ENCODE measurements at places on chromosomes 3 and 15. TPM values are rescaled to one million over a fixed set of nuclear protein-coding genes. Genes with fewer than 3 reads are reported as not detected.

GRCh38 chr3:71433631-71434030, 149.9 kb downstream of the FOXP1 start:
- no peak for DNase-seq
- H3K4me3 ChIP-seq: peak overlapping the region; percentile 27
- peak overlapping the region; percentile 41 for H3K27ac ChIP-seq
- H3K27me3 ChIP-seq: no peaks in the 10 kb centered on the region
- H3K36me3 ChIP-seq: no peaks in the 10 kb centered on the region
- H3K4me1 ChIP-seq: peaks cover 29% of the 10 kb centered on the region

- no peaks in the 10 kb centered on the region for H3K27me3 ChIP-seq
- H3K4me3 ChIP-seq: no peak overlapping the region
Observed at GRCh38 chr3:187870360-187871203, 125.3 kb upstream of the BCL6 start.

DNA sequence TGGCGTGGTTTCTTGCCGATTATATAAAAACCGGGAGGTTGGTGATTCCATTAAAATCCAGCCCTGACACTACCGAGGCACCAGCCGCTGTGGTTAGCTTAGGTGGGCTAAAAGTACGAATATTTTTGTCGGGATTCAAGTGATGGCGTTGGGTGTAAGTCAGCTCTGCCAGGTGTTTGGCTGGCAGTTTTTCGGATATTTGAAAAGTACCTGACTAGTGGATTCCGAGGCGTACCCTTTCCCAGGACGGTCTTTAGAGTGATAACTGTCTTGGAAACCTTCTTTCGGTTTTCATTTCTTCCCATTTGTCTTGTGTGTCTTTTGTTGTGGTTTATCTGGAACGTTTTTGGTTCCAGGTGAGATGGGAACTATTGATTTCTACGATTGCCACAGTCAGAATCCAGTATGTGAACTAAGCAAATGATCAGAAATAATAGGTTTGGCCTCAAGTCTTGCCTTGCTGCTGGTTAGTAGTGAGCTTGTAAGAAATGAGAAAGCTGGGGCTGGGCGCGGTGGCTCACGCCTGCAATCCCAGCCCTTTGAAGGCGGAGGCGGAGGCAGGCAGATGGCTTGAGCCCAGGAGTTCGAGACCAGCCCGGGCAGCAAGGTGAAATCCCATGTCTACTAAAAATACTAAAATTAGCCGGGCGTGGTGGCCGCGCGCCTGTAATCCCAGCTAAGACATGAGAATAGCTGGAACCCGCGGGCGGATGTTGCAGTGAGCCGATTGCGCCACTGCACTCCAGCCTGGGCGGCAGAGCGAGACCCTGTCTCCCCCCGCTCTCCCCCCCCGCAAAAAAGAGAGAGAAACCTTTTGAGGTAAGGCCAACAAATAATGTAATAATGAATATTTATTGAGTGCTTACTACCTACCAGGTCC, 1.4 kb downstream of the FYTTD1 start:
- peaks cover 10% of the 10 kb centered on the region for H3K4me1 ChIP-seq
- peak overlapping the region; percentile 93 for H3K4me3 ChIP-seq
- peak overlapping the region; percentile 94 for H3K27ac ChIP-seq
- H3K27me3 ChIP-seq: no peaks in the 10 kb centered on the region
- peak; percentile 19 for DNase-seq

DNA sequence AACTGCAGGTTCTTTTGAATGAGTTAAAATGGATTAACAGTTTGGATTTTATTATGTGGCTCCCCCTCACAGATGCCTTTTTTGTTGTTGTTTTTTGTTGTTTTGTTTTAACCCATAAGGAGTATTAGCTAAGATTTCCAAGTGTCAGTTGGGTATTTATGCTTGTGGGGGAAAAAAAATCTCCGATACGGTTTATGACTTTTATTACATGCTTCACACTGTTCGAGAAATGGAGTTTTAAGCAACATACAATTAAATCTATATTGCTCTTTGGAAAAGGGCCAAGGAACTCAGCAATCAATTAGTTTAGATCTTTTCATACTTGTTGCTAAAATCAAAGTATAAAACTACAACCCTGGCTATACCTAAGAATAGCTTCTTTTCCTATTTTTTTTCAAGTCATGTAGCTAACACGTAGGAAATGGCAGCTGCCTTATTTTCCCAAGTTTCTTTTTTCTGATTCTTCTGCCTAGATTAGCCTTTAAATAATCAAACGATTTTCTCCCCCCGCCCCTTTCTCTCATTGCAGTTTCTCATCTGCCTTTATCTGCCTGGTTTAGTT, 16.0 kb downstream of the NR2F2 start:
- H3K27me3 ChIP-seq: no peaks in the 10 kb centered on the region
- peak overlapping the region; percentile 65 for H3K27ac ChIP-seq
- no peaks in the 10 kb centered on the region for H3K4me1 ChIP-seq
- H3K36me3 ChIP-seq: no peaks in the 10 kb centered on the region
- peak overlapping the region; percentile 80 for H3K4me3 ChIP-seq
- no peak for DNase-seq

GRCh38 chr15:96135166-96136093, 195.1 kb upstream of the NR2F2 start:
- no peaks in the 10 kb centered on the region for H3K27me3 ChIP-seq
- H3K4me3 ChIP-seq: no peak overlapping the region
- no peaks in the 10 kb centered on the region for H3K4me1 ChIP-seq
- no peaks in the 10 kb centered on the region for H3K36me3 ChIP-seq
- DNase-seq: no peak

- H3K27ac ChIP-seq: no peak overlapping the region
- peaks cover 28% of the 10 kb centered on the region for H3K4me1 ChIP-seq
- no peaks in the 10 kb centered on the region for H3K36me3 ChIP-seq
- no peaks in the 10 kb centered on the region for H3K27me3 ChIP-seq
- DNase-seq: no peak
Observed at GRCh38 chr15:41799488-41799805, 25.2 kb downstream of the MAPKBP1 start.

DNA sequence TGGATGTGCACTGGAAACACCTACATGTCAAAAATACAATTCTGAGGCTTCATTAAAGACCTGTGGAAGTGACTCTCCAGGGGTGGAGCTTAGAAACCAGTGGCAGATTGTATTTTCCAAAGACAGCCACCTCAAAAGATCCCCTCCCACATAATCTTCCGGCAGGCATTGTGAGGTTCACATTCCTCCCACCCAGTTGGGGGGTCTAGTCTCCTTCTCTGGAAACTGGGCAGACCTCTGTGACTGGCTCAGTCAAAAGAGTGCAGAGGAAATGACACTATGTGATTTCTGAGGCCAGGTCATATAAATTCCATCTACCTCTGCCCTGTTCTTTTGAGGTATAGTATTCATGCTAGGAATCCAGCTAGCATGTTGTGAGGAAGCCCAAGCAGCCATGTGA, 1.9 kb upstream of the CFAP92 start:
- DNase-seq: no peak
- no peak overlapping the region for H3K4me3 ChIP-seq

Gene NEK10
- total RNA-seq: 21.4 TPM

DNA sequence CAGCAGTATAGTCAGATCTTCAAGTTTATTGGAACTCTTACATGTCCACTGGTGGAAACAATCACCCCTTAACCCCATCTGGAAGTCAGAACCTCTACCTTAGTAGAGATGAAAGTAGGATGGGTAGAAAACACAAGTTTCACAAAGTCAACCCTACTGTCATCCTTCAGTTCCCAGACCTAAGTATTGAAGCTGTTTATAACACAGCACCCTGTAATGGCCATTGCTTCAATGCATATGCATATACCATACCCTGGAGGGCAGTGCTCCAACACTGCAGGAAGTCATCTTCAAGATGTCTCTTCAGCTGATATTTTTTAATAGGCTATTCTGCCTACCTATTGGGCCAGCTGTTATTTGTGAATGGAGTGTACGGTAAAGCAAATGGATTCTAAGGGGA, 241.3 kb downstream of the UBE2E2 start:
- no peaks in the 10 kb centered on the region for H3K36me3 ChIP-seq
- no peaks in the 10 kb centered on the region for H3K27me3 ChIP-seq
- H3K27ac ChIP-seq: no peak overlapping the region
- peaks cover 8% of the 10 kb centered on the region for H3K4me1 ChIP-seq
- no peak for DNase-seq

Gene IL16
- total RNA-seq: 17.1 TPM

Gene BMF
- total RNA-seq: 32.5 TPM

GRCh38 chr3:150407808-150408220, 284 bp upstream of the TSC22D2 start:
- peak overlapping the region; percentile 97 for H3K27ac ChIP-seq
- no peaks in the 10 kb centered on the region for H3K27me3 ChIP-seq
- H3K36me3 ChIP-seq: no peaks in the 10 kb centered on the region

GRCh38 chr3:50574444-50574831, 5.1 kb downstream of the HEMK1 start:
- no peak for DNase-seq
- H3K4me1 ChIP-seq: peaks cover 22% of the 10 kb centered on the region
- H3K36me3 ChIP-seq: peaks cover 9% of the 10 kb centered on the region
- no peaks in the 10 kb centered on the region for H3K27me3 ChIP-seq

DNA sequence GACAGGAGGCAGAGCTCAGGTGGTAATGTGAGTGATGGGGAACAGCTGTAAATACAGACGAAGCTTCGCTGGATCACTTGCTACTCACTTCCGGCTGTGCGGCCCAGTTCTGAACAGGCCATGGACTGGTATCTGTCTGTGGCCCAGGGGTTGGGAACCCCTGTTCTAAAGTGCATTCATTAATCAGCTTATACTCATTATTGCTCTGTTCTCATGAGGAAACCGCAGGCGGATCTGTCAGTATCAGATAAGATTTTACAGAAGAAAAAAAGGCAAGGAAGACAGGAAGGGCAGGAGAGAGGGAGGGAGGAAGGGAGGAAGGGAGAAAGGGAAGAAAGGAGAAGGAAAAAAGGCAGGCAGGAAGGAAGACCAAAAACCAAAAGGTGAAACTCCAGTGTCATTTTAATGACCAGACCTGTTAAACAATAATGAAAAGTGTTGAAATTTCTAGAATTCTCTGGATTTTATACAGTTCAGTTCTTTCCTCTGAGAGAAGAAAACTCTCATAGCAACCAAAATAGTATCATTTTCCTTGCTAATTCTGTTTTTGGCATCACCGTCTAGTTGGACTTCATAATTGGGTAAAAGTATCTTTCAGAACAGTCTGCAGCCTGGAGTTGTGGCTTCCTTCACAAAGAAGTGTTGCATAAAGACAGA, 128.0 kb upstream of the PROK2 start:
- H3K4me1 ChIP-seq: no peaks in the 10 kb centered on the region
- H3K4me3 ChIP-seq: no peak overlapping the region
- no peak for DNase-seq
- no peak overlapping the region for H3K27ac ChIP-seq
- H3K36me3 ChIP-seq: no peaks in the 10 kb centered on the region

DNA sequence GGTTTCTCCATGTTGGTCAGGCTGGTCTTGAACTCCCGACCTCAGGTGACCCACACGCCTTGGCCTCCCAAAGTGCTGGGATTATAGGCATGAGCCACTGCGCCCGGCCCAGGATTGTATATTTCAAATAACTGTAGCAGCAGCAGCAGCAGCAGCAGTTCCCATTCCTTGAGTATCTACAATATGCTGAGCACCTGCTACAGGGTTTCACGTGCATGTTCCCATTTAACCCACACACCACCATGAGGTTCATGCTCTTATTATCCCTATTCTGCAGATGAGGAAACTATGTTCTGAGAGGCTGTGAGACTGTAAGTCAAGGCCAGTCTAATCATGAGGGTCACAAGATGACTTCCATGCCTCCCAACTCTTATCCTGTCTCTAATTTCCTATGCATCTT, 30.9 kb upstream of the FOXP1 start:
- no peak overlapping the region for H3K4me3 ChIP-seq
- no peaks in the 10 kb centered on the region for H3K36me3 ChIP-seq
- no peaks in the 10 kb centered on the region for H3K4me1 ChIP-seq
- no peaks in the 10 kb centered on the region for H3K27me3 ChIP-seq

Gene NEIL1
- 62.3 TPM for total RNA-seq

DNA sequence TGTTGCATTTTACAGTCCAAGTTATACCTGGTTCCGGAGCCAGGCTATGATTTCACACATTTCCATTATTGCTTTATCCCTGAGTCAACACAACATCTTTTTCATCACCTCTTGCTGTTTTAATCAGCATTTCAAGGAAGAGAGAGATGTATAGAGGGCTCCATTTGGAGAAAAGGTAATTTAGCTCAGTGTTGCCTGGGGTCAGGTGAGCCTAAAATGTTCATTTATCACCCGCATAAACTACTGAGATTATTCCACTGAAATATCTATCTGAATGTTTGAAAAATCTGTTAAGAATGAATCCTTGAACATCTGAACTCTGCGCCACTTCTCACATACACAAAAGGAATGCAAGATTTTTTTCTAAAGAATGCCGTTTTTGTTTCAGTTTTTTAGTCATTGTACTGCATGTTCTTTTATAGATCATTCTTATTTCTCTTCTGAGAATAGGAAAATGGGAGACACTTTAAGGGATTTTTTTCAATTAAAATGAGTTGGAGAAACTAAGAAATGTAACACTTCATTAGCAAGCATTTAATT, 51.5 kb upstream of the AGTR1 start:
- peaks cover 49% of the 10 kb centered on the region for H3K4me1 ChIP-seq
- DNase-seq: no peak
- no peaks in the 10 kb centered on the region for H3K27me3 ChIP-seq

Gene SLC51B
- not detected for total RNA-seq

Gene STRC
- total RNA-seq: 1.1 TPM

DNA sequence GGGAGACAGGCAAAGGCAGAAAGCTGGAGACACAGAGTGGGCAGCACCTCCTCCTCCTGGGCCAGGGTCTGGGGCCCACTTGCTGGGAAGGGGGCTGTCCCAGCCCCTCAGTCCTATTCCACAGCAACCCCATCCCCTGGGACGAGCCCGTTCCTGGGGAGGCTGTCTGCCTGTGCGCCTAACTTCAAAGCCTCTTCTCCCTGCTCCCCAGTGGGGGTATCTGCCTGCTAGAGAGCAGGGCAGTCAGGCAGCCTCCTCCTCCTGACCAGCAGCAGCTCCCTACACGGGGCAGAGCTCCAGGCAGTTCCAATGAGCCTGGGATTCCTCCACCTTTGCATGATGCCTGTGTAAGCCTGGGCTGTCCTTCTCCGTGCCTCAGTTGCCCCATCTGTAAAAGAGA, 6.9 kb downstream of the PTH1R start:
- no peaks in the 10 kb centered on the region for H3K36me3 ChIP-seq
- peaks cover 28% of the 10 kb centered on the region for H3K4me1 ChIP-seq
- no peak overlapping the region for H3K4me3 ChIP-seq
- H3K27me3 ChIP-seq: no peaks in the 10 kb centered on the region
